T-helper 22 cell (primary cell): ENCODE measurements at places on chromosomes 3 and 15.

DNA sequence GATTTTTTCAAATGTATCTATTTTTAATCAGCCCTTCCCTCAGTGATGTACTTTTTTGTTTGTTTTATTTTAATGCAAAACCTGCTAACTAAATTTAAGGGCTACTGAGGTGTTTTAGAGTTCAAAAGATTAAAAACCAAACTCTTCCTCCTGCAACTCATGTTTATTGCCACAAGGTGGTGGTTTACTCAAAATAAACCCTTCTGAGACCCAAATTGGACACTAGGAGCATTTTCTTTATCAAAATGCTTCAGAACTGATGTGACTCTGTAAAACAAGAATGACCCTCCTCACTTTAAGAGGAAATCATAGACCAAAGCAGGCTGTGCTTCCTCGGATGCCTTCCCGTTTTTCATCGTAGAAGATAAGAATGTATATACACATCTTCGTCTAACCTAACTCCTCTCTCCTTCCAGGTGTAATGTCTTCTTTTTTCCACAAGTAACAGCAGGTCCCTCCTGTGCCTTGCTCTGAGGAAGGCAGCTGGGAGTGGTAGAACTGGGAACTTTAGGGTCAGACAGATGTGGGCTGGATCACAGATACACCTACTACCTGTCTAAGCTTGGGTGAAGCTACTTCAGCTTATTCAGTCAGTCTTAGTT, 2.9 kb upstream of the NME9 start:
- no peak for DNase-seq

DNA sequence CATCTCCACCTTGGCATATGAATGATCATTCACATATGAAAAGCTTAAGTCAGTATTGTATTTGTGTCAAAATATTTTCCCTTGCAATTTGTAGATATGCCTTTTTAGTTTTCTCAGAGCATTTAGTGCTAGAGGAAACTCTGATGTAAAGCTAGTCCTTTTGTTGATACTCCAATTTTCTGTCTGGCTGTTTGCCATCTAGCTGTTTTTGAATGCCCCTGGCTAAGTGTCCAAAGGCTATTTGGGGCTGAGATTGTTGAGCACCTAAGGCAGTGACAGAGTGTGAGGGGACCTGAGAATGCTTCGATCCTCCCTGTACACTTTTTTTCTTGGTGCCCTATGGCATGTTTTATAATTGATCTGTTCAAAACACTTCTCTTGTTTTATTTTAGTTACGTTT, 3.1 kb downstream of the SLC51B start:
- DNase-seq = no peak

- DNase-seq = no peak
Observed at GRCh38 chr3:147921051-147921450, 511.9 kb downstream of the ZIC1 start.

GRCh38 chr3:24495326-24495994, 810 bp upstream of the THRB start:
- no peak for DNase-seq

DNA sequence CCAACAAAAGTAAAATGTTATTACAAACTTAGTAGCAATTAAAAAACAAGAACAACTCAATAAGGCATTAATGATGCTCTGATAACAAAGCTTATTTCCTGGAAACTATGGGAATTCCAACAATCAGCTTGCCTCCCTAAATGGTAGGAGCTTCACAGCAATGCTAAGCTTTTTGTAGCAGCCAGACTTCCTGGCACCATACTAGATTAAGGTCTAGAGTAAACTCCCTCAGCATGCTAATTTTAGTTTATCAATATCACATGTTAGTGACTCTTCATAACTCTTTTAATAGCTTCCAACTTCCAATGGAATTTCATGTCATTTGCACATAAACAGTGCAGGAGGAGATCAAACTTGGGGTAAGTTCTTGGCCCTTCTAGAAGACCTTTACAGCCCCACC, 782.0 kb downstream of the MCTP2 start:
- no peak for DNase-seq

DNA sequence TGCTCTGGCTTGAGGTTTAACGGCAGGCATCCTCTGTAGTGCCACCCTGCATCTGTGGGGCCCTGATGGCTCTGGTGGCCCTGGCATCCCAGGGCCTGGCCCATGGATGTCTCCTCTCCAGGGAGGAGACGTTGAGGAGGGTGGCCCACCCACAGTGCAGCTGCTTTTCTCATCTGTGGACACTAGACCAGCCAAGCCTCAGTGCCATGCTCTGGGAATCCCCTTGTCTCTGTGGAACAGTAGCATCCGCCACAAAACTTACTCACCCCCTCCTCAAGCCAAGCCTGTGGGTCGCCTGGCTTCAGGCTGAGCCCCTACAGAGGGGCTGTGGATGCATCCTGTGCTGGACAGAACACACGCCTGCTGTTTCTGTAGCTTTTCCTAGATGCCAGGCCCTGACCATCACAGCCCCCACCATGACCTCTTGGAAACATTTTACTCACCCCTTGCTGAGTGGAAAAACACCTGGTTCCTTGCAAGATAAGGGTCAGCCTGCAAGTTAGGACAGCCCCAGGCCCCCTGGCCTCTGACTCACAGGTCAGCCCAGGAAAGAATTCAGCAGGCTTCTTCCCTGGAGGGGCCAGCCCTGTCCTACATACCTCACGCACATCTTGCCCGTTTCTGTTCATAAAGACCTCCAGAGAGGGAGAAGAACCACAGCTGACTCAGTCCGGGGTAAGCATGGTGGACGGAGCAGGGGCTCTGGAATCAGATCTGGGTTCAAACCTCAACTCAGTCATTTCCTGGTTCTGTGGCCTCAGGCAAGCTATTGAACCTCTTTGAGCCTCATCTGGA, 19.0 kb downstream of the PAK6 start:
- no peak for DNase-seq

DNA sequence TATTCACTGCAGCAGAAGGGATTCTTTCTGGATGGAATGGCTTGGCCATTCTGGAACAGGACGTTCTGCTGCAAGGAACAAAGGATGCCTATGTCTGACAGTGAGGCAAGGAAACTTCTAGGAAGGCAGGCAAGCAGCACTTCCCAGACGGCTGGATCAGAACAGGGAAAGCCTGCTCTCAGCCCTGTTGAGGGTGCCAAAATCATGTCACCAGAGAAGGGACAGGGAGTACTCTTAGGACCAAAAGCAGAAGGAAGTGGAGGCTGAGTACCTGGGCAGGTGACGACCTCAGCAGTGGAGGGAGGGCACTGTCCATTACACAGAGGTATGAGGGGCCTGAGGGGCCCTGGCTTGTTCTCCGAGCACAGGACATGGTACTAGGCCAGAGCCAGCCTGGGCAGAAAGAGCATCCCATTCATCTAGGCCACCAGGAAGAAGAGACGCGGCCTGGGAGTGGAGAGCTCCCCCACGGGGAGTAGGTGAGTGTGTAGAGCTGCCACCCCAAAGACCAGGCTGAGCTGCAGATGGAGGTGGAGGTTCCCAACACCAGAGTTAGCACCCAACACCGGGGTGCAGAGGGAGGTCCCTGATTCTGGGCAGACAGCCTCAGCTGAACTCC, 9.6 kb downstream of the KLF15 start:
- DNase-seq = no peak

- no peak for DNase-seq
Observed at GRCh38 chr3:143881095-143881494, 32.8 kb upstream of the SLC9A9 start.

GRCh38 chr3:137103739-137104138, 146.0 kb downstream of the IL20RB start:
- DNase-seq = no peak

GRCh38 chr15:50113187-50113505, 5.9 kb downstream of the ATP8B4 start:
- DNase-seq = no peak

DNA sequence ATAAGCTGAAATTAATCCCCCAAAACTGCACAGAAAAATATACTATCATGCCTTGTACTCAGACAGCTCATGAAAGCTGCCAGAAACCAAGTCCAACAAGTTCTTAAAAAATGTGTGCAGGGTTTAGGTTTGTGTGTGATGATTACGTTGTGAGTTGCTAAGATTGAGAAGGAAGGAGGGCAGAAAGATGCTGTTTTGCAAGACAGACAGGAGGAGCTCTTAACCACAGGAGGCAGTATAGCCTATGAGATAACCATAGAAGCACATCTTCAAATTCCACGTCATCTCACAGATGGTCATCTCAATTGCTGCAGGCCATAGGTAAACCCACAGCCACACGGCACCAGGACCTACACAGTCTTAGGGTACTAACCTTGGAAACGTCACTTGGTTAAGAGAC, 191.9 kb downstream of the STT3B start:
- DNase-seq = no peak

DNA sequence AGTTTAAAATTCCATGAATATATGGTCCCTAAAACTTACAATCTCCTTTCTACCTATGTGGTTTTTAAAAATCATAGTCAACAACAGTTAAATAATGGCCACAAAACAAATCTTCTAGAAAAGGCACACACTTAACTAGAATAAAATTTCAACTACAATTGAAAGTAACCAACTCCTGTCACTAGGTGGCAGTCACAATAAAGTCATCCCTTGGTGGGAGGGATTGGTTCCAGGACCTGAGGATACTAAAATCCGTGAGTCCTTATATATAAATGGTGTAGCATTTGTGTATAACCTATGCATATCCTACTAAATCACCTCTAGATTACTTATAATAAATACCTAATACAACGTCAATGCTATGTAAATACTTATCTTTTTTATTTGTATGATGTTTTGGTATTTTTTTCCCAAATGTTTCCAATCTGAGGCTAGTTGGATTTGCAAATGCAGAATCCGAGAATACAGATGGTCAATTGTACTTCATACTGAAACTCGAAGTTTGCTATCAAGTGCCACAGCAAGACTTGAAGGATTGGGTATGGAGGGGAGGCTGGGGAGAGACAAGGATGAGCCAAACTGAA, 172.6 kb downstream of the FMN1 start:
- DNase-seq = no peak

DNA sequence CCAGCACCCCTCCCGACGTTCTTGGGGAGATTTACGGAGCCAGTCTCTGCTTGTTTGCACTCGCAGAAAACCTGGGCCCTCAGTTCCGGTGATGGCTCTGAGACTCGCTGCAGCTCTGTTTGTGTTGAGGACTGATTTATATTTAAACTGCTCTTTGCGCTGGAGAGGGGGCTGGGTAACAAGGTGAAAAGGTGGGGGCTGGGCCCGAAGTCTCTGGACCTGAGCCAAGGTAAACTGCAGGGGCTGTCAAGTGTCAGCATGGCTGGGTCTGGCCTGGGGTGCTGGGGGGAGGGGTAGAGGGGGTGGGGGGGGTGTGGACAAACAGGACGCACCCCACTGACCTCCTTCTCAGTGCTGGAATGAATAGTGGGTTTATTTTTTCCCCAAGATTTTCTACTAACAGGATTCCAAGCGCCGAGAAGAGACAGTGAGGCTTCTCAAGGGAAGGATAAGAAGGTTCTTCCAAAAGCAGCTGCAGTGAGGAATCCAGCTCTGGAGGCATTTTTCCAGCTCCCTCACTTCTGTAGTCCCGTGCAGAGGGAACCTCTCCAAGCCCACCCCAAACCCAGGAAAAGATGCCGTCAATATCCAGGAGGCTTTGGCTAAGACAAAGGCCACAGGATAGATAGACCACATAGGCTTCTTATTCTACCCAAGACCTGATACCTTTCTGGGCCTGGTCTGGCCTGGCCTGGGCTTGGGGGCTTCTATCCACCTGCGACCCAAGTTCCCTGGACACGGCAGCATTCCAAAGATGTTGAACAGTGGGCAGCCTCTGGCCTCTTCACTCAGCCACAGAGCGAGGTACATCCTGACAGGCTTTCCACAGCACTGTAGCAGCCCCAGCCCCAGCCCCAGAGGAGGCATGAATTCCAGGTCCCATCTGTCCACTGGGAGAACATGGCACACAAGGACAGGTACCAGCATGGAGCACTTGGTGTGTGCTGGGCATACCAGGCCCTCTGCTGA, 938 bp upstream of the SLCO2A1 start:
- DNase-seq = no peak

DNA sequence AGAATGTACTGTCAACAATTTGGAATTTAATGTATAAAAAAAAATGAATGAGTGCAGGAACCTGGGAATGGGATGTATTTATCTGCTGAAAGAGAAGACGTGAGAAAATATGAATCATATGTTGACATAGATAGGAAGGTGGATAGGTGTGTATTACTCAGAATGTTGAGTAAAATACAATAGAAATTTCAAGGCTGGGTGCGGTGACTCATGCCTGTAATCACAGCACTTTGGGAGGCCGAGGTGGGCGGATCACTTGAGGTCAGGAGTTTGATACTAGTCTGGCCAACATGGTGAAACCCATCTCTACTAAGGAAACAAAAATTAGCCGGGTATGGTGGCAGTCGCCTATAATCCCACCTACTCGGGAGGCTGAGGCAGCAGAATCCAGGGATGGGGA, 202.8 kb downstream of the CADM2 start:
- DNase-seq = no peak

DNA sequence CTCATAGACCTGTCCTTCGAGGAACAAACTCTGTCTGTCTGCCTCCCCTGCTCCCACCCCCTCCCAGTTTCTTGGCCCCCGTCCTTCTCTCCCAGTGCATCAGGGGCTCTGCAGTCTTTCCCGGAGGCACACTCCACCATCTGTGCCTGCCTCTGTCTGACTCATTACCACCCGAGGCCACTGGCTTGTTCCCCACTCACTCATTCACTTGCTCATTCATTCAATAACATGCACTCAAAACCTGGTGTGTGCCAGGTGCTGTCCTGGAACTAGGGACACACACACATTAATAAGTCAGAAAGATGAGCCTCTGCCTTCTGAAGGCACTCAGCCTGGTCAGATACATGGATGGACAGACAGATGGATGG, 12.4 kb downstream of the AMIGO3 start:
- DNase-seq = no peak

- DNase-seq = no peak
Observed at GRCh38 chr3:13411186-13411860, 8.8 kb downstream of the NUP210 start.

DNA sequence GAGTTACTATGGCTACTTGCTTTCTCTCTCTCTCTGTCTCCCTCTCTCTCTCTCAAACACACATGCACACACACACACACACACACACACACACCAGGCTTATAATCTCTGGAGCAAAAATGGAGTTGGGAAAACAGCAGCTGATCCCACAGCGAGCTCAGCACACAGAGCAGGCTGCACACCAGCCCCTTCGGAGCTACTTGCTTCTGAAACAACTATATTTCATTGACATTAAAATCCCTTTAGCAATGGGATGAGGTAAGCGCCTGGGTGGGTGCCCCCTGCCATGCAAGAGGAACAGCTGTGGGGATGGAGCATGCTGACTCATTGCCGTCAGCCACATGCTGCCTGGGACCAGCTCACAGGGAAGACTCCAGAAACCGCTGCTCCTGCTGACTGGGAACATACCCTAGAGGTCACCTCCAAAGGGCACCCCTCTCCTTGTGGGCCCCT, 45.7 kb downstream of the B3GNT5 start:
- DNase-seq = no peak
